ENCODE measurements at places on chromosomes 1 and 21. TPM values are rescaled to one million over a fixed set of nuclear protein-coding genes. Genes with fewer than 3 reads are reported as not detected.

DNA sequence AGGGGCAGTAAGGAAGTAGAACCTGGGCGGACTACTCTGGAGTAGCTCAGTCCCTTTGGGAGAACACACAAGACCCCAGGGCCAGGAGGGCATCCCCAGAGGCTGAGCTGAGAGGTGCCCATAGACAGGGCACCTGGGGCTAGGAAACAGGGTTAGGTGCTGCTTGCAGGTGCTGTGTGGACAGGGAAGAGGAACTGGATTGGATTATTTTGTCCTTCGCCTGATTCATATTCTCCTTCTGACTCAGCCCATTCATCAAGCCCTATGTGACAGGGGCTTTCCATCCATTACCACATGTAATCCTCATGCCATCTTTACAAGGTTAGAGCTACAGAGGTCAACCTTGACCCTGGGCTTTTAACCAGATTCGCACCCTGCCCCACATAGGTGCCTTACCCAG, 183.9 kb downstream of the C1orf94 start:
- DNase-seq: no peak

Gene DCDC2B
- not detected for total RNA-seq

DNA sequence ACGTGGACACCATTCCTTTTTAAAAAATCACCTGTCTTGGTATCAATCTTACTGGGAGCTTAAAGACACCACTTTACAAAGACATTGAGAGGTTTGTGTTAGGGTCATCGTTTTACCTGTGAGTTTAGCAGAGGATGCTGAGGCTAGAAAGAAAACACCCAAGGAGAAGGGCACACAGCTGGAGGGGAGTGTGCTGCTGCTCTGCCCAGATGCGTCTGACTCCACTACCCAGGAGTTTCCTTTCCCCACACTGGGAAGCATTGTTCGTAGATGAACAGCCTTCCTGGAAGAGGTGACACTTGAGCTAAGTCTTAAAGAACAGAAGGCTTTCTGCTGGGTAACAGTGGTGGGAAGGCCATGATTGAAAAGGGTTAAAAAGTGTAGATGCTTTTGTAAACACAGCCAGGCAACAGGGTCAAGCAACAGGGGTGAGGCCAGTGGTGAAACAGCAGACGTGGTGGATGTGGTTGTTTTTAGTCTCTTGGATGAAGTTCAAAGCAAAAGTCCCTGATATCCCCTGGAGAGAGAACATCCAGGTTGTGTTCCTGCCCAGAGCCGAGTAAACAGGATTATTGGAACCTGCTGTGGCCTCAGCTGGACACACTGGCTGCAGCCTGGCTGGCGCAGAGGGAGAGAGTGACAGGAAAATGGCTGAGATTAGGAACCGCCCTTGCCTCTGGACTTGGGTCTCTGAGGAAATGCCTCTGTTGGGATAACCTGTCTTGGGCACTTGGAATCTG, 198.6 kb upstream of the JUN start:
- no peak for DNase-seq

- DNase-seq: no peak
Measured at GRCh38 chr1:219670426-219671149, 57.7 kb upstream of the ZC3H11B start.

DNA sequence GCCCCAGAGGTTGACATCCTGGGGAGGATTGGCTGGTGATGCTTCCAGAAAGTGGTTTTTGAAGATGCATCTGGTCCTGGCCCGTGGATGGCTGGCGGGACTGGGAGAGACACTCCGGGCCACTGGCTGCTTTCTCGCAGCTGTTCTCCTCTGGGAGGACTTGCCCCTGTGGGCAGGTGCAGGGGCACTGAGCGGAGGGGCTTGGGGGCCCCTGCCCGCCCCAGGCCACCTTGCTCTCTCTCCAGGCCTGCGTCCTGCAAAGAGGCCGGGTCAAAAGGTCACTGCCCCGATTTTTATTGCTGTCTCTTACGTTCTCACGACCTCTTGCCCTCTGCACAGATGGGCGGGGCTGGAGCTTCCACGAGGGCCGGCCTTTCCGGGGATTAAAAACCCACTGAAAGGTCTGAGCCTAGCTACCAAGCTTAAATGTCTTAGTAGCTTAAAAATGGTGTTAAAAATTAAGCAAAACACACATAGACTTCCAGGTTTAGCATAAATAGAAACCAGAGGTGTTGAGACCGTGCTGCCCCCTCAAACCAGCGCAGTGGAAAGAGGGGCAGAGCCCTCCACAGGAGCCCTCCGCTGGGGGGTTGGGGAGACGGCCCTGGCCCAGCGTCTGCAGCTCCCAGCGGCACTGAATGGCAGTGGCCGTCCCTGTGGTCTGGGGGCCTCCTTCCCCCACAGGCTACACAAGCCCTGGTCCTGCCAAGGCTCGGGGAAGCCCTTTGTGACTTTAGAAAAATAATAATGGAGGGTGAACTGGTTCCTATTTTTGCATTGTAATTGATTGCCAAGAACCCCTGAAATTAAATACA, 43.9 kb downstream of the SKI start:
- peak; percentile 67 for DNase-seq

DNA sequence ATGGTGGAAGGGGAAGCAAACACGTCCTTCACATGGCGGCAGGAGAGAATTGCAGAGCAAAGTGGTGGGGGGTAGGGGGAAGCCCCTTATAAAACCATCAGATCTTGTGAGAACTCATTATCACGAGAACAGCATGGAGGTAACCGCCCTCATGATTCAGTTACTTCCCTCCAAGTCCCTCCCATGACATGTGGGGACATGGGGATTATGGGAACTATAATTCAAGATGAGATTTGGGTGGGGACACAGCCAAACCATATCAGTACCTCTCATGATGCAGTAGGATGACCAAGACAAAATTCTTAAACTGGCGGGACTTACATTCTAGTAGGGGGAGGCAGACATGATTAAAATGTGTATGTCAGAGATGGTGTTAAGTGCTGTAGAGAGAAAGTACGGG, 38.8 kb downstream of the WNT4 start:
- no peak for DNase-seq

DNA sequence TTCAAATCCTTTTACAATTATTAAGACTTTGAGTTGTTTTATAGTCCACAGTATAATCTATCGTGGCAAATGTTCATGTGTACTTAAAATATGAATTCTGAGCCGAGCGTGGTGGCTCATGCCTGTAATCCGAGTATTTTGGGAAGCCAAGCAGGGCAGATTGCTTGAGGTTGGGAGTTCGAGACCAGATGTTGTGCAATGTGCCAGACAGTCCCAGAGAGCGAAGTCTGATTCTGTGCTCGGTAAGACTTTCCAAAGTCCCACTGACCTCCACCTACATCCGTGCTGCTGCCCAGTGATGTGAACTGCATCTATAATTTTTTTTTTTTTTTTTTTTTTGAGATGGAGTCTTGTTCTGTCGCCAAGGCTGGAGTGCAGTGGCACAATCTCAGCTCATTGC, 52.2 kb downstream of the VPS26C start:
- DNase-seq: no peak

DNA sequence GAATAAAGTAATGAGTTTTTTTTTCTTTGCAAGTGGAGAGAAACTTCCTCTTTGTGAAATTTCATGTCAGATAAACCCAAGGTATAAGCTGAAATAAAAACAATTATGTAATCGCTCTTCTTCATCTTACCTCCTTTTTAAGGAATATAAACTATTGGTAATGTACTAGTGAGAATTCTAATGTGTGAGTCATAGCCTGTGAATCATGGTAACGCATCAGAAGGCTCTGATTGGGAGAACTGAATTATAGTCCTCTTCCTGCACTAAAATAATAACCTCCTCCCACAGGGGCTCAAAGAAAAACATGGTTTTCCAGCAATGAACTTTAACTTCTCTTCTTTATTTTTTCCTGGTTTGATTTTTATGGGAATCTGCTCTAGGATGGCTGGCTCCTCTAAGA, 57.1 kb upstream of the COX20 start:
- no peak for DNase-seq

Gene RAB3B
- total RNA-seq: not detected

- no peak for DNase-seq
Measured at GRCh38 chr21:15247613-15248012, 182.8 kb upstream of the NRIP1 start.

DNA sequence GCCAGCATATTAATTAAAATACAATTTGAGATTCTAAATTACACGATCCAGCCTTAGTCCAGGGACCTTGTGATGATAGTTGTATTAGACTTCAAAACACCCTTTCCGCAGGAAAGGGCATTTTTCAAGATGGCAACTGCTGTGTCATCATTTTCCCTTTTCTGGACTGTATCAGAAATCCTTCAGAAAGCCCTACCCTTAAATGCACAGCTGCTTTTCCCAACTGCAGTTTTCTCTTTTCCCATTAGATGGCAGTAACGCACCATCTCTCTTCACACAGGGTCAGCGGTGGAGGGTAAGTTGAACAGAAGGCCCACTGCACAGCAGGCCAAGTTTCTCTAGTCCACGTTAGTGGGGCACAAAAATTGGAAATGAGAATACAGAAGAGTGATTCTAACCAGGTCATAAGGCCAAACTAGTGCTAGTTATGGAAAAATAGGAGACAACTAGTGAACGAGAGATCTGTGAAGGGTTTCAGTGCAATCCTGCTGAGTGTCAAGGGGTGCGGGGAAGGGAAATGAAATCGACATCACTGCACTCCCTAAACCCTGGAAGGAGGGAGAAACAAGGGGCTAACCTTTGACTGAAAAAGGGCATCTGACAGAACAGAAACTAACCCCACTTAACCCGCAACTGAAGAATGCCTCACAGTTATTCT, 22.1 kb upstream of the TDRD10 start:
- DNase-seq: no peak

GRCh38 chr1:147630447-147630846, 39.9 kb downstream of the ACP6 start:
- DNase-seq: no peak

DNA sequence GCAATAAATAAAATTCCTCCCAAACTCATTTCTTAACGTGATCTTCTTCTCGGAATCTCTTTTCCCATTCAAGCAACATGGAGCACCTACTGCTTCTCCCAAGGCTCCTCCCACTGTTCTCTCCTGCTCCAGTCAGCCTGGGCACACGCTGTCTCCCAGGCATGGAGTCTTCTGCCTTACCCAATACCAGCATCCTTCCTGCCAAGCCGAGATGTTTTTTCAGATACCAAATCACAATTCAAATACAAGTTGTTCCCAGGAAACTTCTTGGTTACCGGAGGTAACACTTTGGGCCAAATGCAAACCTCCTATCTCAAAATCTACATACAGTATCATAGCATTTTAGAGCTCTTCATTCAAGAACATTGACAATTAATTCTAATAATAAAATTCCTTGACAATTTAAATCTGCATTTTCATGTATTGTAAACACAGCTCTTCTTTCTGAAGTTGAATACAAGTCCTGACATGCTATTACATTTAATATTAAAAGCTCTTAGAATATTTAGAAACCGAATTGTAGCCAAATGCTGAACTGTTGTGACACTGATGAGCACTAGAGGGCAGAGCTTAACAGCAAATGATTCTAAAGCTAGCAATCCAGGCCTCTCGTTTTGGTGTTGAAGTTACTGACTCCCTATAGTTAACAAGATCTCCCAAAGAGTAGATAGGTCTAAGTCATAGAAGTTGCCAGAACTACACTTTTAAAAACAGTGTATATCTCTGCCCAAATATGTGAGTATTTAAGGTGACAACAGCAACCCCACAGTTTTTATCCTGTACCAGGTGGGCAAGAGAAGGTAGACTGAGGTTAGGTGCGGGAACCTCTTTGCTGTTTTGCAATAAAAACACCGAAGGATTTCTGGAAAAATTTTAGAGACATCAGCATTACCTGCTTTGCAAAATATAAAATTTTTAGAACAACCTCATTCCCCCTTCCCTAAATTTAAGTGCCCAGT, 52.3 kb downstream of the BCAR3 start:
- no peak for DNase-seq

DNA sequence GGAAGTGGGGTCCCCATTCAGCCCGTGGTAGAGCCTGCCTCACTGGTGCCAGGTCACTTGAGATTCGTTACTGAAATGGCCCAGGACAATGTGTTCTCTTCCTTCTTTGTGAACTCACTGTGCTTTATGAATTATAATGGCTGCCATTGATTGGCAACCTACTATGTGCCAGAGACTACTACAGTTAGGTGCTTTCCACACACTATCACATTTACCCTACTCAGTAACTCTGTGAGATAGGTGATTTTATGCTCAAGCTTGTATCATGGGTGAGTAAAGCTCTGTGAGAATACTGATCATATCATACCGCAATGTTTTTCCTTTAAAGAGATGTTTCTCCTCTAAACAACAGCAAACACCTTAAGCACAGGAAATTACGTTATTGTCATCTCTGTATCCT, 225.9 kb downstream of the SMYD3 start:
- DNase-seq: no peak

Gene MRPL55
- 39.9 TPM for total RNA-seq

Gene AMY2A
- not detected for total RNA-seq

Gene PLA2G2D
- total RNA-seq: not detected

DNA sequence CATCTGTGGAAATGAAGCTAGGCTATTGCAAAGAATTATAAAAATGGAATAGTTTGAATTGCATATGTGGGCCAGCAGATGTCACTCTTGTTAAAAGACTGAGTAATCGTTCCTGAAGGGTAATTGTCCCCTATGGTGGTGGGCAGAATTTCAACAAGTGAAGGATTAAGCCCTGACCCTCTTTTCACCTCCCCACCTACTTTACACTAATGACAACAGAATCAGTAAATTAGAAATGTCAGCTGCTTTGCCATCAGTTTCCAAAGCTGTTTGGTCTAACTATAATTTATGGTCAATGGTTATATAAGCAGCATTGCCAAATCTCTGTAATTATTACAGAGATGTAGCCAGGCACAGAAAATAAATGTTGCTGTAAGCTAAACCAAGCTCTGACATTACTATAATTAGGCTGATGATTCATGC, 898.6 kb downstream of the AMY1C start:
- DNase-seq: no peak

GRCh38 chr1:234645474-234645953, 35.5 kb upstream of the IRF2BP2 start:
- no peak for DNase-seq

DNA sequence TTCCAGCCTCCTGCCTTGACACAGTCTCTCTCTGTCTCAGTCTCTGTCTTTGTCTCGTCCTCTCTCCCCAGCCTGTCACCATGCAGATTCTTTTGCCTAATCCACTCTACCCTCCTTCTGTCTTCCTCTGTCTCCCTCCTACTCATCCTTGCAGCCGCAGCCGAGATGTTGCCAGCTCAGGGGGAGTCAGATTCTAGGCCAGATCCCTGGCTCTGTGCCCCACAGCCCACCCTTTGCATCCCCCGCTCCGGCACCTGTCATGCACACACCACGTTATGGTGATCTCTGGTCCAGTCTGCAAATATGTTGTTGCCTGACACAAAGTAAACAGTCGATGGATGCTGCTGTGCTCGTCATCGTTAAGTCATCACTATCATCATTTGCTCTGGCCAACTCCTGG, 35.5 kb upstream of the IGSF21 start:
- DNase-seq: no peak

Measured in upper lobe of right lung (tissue), 1 donor.